ENCODE measurements at places on chromosomes 6 and 20.

GRCh38 chr20:40463171-40463570 lies 225.9 kb downstream of the MAFB start:
- DNase-seq, result no peak

DNA sequence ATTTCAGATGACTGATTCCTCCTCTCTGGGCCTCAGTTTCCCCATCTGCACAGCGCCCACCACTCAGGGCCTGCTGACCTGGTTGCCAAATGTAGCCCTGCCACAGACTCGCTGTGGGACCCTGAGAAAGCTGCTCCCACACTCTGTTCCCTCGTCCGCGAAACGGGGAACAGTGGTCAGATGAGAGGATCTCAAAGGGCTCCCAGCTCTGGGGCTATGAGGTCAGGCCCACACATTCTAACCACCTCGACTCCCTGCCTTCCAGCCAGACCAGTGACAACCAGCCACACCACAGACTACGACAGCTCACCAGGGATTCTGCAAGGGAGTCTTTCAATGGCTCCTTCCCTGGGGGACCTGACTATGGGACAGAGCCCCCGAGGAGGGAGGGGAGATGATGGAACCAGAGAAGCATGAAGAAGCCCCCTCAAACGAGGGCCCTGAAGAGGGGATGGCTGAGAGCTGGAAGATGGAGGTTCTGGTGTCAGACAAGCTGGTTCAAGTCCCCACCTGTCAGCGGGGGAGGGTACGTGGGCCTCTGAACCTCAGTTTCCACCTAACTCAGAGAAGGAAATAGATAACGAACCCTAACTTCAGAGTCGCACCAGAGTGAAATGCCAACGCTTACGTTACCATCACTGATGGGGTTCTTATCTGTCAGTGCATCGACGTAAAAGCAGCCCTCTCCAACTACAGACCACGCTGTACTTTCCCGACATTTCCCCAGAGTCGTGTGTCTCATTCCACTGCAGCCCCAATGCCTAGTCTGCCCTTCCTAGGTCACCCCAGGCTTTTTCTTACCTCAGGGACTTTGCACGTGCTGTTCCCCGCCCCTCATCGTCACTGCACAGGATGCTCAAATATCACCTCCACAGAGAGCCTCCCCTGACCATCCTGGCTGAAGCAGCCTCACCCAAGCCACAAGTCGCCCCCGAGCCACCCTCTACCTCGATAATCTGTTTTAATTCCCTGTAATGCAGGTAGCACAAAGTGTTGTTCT lies 60.5 kb downstream of the PREX1 start:
- no peak for DNase-seq

DNA sequence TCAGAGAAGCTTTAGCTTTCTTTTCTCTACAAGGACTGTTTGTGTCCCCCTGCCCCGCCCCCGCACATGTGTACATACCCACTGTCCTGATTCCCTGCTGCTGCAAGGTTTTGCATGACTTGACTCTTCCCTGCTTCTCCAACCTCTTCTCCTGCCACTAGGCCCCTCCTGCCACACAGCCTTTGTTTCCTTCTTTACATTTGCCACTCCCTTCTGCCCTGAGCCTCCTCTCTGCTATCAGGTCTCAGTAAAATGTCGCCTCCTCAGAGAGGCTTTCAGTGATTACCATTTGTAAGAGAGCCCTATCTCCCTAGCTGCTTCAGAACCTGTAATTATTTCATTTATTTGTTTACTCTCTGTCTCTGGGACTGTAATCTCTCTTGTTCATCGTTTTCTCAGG lies 56.4 kb upstream of the VSTM2L start:
- DNase-seq, result no peak

DNA sequence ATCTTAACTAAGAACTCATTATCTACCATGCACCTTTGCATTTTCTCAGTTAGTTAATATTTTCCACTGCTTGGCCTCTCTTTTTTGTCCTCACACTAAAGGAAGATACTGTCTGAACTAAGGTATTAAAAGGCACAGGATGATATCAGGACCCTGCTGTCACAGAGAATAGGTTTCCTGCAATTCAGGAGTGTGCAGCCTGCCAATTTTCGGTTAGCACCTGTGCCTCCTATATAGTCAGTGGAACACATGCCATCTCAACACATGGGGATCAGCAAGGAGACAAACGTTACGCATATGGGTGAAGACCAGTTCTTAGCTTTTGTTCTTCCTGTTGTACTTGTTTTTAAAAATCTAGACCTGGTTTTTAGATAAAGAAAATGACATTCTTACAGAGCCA lies 71.0 kb downstream of the FUT9 start:
- DNase-seq, result no peak

DNA sequence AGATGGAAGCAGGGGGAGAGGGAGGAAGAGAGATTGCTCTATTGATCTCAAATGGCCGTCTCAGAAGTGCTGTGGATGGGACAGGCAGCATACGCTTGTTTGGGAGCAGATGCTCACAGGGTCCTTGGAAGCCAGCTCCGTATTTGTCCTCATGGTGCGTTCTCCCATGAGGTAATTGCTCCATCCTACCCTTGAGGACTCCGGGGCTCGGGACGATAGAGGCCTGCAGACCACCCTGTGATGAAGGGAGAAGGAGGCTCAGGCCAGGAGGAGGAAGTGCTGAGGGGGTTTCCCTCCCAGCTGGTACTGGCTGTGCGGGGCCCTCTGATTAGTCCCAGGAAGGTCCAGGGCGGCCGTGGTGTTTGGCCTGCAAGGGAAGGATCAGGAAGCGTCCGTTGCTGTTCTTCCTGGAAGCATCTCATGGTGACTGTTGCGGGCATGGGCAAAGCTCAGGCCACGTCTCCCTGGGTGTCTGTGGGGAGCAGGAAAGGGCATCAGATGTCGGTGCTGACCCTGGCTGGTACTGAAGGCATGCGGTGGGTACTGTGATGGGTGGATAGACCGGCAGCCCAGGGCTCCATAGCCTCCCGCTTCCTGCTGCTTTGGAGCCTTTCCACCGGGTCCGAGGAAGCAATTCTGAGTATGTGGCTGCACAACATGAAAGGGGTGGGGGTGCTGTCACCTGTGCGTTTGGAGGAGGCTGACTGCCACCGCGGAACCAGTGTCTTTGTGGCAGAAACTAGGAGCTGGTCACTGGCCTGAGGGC lies 158.3 kb downstream of the SYCP2 start:
- DNase-seq, result peak; percentile 9

DNA sequence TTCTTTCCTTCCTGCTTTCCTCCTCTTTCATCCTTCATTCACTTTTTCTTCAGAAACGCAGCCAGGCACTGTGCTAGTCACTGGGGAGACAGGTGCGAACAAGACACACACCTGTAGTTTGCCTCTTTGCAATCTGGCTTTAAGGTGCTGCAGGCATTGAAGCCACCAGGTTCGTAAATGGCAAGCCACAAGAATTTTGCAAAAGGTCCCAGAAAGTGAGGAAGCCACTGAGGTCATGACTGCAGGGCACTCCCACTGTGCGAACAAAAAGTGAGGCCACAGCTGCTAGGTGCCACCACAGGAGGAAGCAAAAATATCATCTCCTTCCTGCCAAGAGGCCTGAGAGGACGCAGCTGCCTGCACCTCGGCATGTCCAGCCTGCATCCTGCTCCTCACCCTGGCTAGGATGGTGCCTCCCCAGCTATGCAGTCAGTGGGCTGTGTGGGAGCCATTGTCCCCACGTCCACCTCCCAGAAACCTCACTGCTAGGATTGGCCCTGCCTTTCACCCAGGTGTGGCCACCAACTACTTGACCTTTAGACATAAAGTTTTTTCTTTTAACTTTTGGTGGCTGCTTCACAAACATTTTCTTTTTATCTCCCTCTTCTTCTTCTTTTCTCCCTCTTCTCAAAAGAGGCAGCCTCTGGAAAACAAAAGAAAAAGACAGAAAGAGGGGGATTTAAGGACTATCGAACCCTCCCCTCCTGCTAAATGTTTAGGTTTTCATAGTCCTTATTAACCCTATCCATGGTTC lies 230.8 kb downstream of the BCAS1 start:
- peak; percentile 68 for DNase-seq

DNA sequence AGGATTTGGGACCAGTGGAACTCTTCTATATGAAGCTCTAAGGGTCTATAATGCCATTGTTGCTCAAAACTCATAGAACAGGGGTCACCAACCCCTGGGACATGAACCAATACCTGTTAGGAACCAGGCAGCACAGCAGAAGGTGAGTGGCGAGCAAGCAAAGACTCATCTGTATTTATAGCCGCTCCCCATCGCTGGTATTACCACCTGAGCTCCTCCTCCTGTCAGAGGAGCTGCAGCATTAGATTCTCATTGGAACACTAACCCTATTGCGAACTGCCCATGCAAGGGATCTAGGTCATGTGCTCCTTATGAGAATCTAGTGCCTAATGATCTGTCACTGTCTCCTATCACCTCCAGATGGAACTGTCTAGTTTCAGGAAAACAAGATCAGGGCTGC lies 237.5 kb downstream of the C6orf118 start:
- no peak for DNase-seq

GRCh38 chr6:158744986-158745430 lies 74.2 kb downstream of the EZR start:
- DNase-seq, result no peak

GRCh38 chr6:108677357-108677756 lies 116.6 kb downstream of the FOXO3 start:
- no peak for DNase-seq
